ENCODE measurements at places on chromosomes 5 and 9.
A peak's percentile ranks its signal among the peaks of the same experiment; 100 is the strongest.

DNA sequence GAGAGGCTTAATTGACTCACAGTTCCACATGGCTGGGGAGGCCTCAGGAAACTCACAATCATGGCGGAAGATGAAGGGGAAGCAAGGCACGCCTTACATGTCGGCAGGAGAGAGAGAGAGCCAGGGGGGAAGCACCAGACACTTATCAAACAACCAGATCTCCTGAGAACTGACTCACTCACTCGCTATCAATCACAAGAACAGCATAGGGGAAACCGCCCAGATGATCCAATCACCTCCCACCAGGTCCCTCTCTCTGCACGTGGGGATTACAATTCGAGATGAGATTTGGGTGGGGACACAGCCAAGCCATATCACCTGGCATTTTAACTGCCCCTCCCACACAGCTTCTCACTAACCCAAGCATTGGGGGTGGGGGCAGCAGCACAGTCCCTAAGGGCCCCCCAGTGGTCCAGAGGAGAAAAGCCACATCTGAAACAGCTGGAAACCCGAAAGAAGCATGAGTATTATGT lies 76.1 kb upstream of the ASS1 start:
- peak; percentile 57 for ATAC-seq

DNA sequence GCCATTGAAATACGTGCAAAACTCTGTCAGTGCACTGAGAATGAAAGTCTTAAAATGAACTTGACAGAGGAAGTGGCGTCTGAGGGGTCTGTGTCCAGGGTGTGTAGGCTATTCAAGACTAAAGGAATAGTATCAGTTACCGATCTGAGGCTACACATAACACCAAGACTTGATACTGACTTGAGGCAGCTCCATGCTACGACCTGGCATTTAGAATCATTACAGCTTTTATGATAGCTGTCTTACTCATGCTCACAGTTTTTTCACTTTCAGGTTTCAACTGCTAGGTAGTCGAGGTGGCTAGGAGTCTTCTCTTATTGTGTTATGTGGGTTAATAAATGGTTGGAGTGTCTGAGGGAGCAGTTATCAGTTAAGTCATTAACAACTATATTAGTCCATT lies 92.8 kb upstream of the SLCO6A1 start:
- no peak for ATAC-seq

DNA sequence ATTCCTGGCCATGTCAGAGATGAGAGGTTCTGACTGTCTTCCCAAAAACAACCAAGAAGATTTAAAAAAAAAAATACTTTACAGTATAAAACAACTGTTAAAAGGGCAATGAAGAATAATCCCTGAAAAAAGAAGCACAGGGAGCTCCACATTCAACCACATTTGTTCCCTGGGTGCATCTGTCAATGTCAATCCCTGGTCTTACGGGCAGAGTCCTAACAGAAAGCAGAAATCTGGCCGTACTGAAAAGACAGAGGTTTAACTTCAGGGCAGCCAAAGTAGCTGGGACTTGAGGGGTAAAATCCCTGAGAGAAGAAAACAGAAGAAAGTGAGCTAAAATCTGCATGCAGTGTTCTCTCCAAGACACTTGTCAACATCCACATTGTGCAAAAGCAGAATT lies 76.6 kb downstream of the RICTOR start:
- no peak for ATAC-seq

- peak; percentile 49 for ATAC-seq
Observed at GRCh38 chr5:84603568-84604185, 219.0 kb upstream of the EDIL3 start.

GRCh38 chr9:89022001-89022759 lies 30.9 kb downstream of the S1PR3 start:
- ATAC-seq = peak; percentile 83

DNA sequence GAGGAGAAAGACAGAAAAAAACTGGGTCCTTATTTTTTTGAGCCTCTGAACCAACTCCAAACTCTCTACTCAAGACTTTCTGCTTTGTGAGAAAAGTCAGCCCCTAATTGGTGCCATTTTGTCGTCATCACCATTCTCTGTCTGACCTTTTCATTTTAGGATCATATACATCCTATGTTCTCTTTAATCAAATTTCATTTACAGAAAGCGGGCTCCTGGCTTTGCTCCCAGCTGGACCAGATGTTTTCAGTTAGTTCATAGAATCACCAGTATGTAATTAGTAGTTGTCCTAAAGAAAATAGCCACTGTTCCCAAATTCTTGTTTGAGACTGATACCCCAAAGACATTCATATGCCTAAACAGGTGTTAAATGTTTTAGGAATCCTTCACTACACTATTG lies 28.6 kb upstream of the SLCO4C1 start:
- ATAC-seq = no peak

- ATAC-seq = no peak
Observed at GRCh38 chr9:35730486-35730854, 1.5 kb downstream of the TLN1 start.

DNA sequence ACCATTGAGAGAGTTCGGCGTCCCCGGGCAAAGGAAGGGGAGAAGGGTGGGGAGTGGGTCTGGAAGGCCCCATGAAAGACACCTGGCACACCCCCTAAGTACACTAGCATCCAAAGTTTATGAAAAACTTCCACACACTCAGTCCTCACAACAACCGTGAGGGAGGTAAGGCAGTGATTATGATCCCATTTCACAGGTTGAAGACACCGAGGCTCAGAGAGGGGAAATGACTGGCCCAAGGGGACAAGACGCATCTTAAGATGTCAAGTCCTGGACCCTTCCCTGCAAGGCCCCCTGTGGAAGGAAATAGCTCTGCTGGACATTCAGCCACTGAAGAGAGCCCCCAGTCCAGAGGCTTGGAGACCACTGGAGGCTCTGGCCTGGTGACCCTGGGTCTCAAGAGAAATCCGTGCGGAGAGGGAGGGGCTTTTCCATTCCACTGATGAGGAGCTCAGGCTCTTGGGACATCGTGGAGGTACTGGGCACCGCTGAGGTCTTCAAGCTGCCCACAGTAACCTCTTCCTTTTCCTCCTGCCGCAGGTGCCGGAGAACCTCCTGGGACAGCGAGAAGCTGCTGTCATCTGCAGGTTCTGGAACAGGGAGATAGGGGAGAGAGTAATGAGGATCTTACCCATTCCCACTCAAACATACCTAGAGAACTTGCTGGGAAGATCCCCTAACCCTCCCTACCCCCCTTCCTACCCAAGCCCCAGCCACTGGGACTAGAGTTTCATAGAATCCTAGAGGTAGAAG lies 5.2 kb downstream of the SMIM33 start:
- ATAC-seq = no peak

- no peak for ATAC-seq
Observed at GRCh38 chr5:68891718-68892117, 202.1 kb upstream of the SLC30A5 start.

DNA sequence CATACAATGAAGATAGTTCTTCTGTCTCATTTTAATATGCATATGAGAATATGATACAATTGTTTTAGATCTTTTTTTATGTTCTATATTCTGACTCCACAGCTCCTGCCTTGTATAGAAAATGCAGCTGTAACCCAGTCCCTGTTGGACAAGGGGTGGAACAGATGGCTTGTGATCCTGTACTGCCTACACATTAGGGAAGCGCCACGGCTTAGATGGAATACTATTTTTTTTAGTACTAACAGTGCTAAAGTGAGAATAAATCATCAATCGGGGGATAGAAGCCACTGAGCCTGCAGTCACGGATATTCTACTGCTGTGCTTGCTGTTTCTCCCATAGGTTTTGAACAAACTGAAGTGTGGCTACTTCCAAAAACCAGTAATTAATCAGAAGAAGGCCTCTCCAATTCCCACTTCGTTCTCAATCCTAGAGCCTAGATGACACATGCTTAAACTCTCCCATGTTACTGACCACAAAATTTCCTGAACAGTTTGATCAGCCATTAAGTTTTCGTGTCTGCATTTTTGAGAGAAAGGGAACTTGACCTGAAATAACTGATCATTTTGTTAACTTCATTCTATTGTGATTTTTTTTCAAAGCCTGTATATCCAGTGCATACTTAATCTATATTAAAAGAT lies 150.3 kb downstream of the CDH18 start:
- no peak for ATAC-seq

DNA sequence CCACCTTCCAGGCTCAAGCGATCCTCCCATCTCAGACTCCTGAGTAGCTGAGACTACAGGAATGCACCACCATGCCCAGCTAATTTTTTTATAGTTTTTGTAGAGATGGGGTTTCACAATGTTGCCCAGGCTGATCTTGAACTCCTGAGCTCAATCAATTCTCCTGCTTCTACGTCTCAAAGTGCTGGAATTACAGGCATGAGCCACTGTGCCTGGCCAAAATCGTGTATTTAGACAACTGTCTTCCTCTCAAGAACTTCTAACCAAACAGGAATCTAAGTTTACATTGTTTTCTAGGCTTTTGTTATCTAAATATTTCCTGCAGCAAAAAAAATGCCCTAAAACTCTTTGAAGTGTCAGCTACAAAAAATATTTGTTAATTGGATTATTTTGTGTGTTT lies 78.8 kb downstream of the NLN start:
- no peak for ATAC-seq

GRCh38 chr5:162299793-162300192 lies 232.2 kb downstream of the GABRG2 start:
- no peak for ATAC-seq

- no peak for ATAC-seq
Observed at GRCh38 chr5:96896806-96897205, 20.5 kb downstream of the ERAP2 start.

GRCh38 chr5:73067213-73067612 lies 53.2 kb upstream of the TMEM171 start:
- ATAC-seq = no peak

GRCh38 chr9:113416149-113416721 lies 5.7 kb downstream of the C9orf43 start:
- no peak for ATAC-seq

GRCh38 chr9:69617006-69617405 lies 55.2 kb downstream of the APBA1 start:
- no peak for ATAC-seq

- ATAC-seq = no peak
Observed at GRCh38 chr5:159581502-159582249, 251.4 kb upstream of the IL12B start.

DNA sequence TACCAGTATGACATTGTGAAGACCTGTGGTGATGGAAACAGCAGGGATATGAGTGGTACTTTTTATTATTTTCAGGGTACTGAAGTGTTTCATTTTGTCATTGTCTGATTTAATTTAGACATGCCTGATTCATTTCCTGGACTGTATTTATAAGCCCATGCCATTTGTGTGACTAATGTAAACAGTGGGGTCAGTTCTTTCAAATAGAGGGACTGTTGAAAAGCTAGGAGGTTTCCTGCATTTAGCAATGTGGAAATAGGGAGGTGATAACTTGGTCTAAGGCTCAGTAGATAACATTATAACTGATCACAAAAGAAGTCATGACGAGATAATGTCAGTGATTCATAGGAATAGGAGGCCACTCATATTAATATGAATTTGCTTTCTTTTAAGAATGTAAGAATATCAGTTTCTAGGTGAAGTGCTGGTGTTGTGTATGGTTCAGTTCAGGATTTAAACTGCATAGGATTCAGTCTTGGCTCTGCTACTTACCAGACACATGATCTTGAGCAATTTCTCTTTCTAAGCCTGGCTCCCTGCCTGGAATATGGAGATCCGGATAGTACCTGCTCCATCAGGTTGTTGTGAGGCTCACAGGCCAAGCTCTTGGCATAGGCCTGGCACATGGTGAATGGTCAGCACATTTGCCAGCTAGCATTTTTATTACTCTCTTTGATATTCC lies 7.5 kb downstream of the RASGRF2 start:
- peak; percentile 80 for ATAC-seq

- ATAC-seq = peak; percentile 61
Observed at GRCh38 chr5:38758774-38759600, 86.8 kb upstream of the OSMR start.

GRCh38 chr5:132501961-132502931 lies 11.7 kb upstream of the IRF1 start:
- ATAC-seq = no peak

- ATAC-seq = no peak
Observed at GRCh38 chr5:40606077-40606765, 73.5 kb upstream of the PTGER4 start.

DNA sequence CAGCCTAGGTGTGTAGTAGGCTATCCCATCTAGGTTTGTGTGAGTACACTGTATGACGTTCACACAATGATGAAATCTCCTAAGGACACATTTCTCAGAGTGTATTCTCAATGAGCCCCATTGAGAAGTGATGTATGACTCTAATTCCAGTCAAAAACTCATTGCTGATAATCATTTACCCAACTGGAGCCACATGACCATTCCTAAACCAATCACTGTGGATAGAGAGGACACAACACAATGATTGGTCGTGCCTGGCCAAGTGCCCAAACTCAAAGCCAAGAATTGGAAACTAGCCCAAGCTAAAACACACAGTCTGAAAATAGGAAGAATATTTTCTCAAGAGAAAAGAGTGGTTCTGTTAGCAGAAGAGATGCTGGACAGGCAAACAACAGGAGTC lies 191.2 kb downstream of the ZNF462 start:
- ATAC-seq = no peak

DNA sequence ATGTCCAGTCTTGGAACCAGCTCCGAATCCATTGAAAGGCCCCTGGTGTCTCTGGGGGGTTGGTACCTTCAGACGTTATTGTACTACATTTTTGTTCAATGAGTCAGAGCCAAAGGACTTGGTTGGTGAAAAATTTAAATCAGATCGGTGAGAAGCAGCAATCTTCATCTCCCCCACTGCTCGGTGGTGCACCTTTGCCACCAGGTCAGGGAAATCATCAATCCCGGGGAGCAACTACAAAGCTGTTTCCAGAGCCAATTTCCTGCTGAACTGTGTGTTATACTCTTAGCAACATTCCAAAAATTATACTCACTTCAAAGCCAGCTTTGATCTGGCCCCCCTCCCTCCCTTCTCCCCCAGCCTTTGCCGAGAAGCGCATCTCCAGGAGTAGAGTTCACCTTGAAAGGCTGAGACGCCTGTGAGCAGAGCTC lies 375.2 kb upstream of the WWC1 start:
- no peak for ATAC-seq

- ATAC-seq = peak; percentile 95
Observed at GRCh38 chr5:135834639-135835529, at the start of gene SLC25A48. Gene SLC25A48, plus strand, starts transcription at chr5:135834663. Its CDS starts 185 bp downstream, at chr5:135834848.

DNA sequence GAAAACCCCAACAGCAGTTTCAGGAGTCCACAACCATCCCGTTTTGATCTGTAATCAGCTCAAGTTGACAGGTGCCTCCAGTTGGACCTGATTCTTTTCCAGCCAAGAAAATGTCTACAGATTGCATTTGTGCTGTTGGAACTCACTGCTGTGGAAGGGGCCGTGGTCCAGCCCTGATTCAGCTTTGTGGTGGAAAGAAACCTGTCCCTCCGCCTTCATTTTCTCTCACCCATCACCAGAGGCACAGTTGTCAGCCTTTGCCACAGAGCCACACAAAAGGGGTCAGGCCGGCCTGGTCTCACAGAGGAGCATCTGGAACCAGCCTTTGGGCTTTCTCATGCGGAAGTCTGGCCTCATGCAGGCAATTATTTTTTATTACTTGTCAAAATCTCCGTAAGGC lies 483.6 kb downstream of the GADD45G start:
- ATAC-seq = no peak

Measured in motor neuron (in vitro differentiated cells).